ENCODE measurements at places on chromosomes 2 and 18.
A peak's percentile ranks its signal among the peaks of the same experiment; 100 is the strongest.

GRCh38 chr2:129203331-129203730, 776.1 kb upstream of the RAB6C start:
- no peak for DNase-seq

GRCh38 chr2:17373741-17374140, 144.5 kb downstream of the RAD51AP2 start:
- DNase-seq = no peak

DNA sequence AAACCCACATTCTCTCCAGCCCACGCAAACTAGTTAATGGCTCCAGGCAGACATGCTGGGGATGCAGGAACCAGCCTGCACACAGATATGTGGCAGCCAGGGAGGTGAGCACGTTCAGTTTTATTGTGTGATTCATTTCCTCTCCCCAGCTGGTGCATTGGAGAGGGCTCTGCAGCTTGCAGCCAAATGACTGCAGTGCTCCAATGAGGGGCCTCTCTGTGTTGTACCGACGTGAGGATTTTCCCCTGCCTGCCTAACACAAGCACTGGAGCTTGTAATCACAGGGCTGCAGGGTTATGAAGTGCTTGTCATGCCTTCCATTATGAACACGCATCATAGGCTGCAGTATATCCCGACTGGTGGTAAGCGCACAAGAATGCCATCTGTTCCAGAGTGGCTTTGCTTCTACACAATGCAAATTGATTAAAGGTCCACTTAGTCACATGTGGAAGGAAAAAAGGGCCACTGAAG, 92.3 kb upstream of the THUMPD2 start:
- no peak for DNase-seq

DNA sequence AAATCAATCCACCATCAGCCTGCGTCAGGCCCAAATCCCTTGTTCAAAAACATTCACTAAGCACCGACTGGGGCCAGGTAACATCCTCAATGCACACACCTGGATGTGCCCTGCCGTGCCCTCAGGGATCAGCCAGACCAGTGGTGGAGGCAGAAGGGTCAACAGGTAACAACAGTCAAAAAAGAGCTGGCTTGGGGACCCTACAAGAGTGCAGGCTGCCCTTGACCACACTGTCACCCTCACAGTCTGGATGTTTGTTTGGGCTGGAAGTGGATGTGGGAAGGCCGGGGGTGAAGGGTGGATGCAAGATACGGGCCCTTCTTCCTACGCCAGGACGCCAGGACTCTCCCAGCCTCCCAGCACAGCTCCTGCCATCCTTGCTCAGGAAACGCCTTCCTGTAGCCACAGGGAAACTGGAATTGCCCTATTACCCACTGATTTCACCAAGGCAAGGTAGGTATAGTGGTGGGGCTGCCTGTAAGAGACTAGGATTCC, 2.7 kb downstream of the BIN1 start:
- no peak for DNase-seq

GRCh38 chr2:147845411-147845971, 662 bp downstream of the ACVR2A start:
- no peak for DNase-seq

DNA sequence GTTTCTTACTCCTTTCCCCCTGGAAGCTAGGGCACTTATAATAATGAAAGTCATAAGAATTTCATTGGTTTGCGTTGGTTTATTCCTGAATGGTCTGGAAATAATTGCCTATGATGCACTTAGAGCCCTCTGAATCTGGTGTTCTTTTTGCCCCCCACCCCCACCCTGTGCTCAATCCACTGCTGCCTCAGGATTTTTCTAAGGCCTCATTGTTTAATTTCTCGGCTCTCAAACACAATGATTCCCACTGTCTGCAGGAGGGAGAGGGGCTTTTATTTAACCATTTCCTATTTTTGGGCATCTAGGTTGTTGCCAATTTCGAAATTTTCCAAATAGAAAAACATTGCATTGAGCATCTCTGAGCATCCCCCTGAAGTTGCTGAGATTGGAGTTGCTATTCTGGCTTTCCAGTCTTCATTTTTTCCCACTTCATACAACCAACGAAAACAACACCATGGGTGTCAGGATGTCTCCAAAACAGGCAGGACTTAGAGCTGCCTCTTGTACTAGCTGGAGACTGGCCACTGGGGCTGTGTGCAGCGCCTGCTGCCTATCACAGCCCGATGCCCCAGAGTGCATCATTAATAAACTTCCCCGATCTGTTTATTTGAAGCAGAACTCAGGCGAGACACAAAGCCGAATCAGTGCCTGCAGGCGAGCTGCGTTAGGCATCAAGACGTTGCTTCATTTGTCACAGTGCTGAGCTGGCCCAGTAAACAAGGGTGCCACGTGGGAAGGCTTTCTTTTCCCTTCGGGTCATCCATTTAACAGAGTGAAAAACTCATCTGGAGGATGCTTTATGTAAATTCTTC, 1.8 kb upstream of the PCARE start:
- peak; percentile 79 for DNase-seq

- no peak for DNase-seq
These were observed 874.4 kb downstream of the SUCLG1 start for GRCh38 chr2:83584672-83585071.

- no peak for DNase-seq
These were observed 50.4 kb downstream of the PDK1 start for GRCh38 chr2:172606285-172606684.

DNA sequence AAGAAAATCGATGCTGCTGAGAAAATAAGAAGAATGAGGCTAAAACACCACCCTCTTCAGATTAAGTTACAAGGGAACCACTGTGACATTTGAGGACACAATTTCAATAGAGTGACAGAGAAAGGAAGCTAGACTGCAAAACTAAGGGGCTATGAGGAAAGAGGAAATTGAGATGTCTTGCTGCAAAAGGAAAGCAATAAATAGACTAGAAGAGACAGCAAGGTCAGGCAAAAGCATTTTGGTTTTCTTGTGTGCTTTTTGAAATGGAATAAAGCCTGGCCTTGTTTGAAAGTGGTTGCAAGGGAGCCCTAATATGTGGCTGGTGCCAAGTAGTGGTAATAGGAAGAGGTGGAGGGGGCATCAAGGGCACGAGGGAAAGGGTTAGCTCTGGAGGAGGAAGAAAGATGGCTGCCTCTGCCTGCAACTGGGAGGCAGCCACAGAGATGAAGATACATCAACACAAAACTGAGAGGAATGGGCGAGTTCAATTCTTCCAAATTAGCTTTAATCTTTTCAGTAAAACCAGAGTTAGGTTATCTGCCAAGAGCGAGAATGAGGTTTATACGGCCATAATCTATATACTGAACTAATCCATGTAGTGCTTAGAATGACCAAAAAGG, 1.2 kb upstream of the MRO start:
- DNase-seq = no peak

GRCh38 chr2:44397447-44398175, 35.9 kb downstream of the CAMKMT start:
- DNase-seq = no peak

- DNase-seq = no peak
These were observed 96.5 kb downstream of the RBM43 start for GRCh38 chr2:151165105-151165684.

- no peak for DNase-seq
These were observed 118.1 kb downstream of the PRPF40A start for GRCh38 chr2:152598975-152599759.

DNA sequence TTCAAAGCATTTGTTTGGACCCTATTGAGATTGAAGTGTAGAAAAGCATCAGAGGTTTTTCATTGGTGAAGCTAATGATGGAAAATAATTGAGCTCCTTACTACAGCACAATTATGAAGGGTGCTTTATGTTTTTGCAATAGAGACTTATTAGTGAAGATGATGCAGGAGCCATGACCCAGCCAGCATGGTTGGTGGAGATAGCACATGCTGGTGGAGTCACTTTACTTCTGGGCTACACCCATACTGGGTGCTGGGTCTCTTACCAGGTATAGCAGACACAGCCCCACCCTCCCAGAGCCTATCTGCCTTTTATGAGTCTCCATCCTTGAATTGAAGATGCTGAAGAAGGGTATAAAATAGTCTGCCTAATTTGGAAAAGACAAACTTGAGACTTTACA, 3.6 kb downstream of the ACP1 start:
- no peak for DNase-seq

- DNase-seq = no peak
These were observed 66.1 kb downstream of the PTPRM start for GRCh38 chr18:7633171-7633570.

DNA sequence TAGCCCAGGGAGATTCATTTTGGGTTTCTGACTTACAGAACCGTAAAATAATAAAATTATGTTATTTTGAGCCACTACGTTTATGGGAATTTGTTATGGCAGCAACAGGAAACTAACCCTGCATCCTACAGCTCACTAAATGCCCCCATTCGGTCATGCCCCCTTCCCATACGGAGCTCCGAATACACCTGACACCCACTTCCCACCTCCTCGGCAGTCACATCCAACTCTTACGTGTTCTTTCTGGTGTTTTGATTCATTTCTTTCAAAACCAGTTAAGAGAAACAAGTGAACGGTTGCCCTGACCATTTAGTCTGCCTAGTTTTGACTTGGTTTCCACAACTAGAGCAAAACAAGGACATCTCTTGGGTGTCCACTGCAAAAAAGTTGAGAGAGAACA, 19.7 kb downstream of the EIPR1 start:
- no peak for DNase-seq

- no peak for DNase-seq
These were observed 27.6 kb upstream of the TMBIM1 start for GRCh38 chr2:218319813-218320365.

- DNase-seq = no peak
These were observed 1.7 kb upstream of the SP100 start for GRCh38 chr2:230414302-230414701.

DNA sequence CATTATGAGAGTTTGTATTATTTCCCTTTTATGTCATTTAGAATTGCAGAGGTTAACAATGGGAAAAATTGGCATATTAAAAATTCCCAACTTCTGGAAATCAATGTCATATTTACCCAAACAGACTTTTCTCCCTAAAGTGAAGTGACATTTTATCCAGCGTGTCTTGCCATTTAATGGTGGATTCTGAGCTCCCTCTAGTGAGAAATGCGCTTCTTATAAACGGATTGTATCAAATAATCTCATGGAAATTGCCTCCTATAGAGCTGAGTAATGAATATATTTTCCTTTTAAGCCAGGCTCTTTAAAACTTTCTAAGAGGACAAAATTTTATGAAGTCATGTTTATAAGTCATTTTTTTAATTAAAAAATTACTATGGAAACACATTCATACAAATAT, 5.7 kb upstream of the GCFC2 start:
- DNase-seq = no peak

- DNase-seq = no peak
These were observed 71.6 kb downstream of the ACTR2 start for GRCh38 chr2:65299246-65299645.

DNA sequence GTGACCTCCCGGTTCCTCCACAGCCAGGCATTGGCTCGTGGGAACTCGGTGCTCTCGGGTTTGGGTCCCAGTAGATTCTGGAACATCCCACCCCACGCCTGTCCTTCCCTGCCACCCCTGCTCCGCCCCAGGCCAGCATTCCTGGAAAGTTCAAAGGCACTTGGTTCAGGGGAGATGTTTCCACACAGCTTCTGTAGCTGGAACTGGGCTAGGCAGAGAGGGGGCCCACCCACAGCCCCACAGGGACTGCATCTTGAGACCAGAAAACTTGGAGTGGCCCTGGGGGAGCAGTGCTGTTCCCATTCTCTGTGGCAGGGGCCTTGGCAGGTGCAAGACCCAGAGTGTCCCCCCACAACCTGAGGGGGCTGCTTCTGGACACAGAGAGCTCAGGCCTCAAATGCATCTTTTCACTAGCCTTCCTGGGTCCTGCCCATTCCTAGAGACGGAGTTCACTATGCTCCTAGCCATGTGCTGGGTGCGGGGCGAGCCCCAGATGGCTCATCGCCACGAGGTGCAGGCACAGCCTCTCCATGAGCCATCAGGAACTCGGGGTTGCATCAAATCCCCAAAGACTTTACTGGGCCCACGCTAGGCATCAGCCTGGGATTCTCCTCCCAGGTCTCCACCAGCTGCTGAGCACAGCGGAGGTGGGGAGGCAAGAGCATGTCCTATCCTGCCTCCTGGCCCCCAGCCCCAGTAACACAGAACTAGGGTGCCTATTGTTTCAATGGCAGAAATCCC, 68.7 kb downstream of the ZFP36L2 start:
- DNase-seq = no peak

GRCh38 chr2:172084645-172085459, 455 bp upstream of the DLX1 start:
- DNase-seq = no peak

GRCh38 chr2:39188960-39189494, 54.7 kb downstream of the CDKL4 start:
- DNase-seq = no peak

DNA sequence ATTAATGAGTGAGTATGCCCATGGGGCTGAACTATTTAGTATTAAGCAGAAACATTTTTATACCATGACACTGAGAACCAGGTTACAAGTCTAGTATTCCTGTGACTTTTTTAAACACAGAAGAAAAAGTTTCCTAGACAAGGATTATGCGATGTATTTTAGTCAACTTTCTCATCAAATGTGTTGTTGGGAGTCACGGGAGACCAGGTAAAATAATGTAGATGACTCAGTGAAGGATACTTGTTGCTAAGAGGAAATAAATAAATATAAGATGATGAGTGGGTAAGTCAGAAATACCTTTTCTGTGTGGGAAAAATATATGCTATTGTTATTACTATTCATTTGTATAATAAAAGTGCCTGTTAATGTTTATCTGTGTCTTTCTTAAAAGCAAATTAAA, 23.4 kb downstream of the MBD5 start:
- DNase-seq = no peak

DNA sequence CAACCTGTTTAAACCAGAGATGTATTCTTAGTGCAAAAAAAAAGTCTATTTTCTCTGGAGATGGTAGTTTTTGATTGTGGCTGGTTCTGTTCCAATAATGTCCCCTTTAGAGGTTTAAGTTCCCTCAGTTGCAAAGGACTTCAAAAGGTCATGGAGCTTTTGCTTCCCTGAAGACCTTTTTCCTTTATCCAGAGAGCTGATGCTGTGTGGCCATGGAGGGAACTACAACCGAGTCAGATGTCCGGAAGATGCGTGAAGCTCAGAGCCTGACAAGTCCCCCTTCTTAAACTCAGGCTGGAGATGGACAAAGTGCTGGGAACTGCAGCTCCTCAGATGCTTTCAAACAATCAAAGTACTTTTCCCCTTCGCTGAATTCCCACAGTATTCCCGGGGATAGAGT, 176.1 kb downstream of the TMEM18 start:
- DNase-seq = no peak

DNA sequence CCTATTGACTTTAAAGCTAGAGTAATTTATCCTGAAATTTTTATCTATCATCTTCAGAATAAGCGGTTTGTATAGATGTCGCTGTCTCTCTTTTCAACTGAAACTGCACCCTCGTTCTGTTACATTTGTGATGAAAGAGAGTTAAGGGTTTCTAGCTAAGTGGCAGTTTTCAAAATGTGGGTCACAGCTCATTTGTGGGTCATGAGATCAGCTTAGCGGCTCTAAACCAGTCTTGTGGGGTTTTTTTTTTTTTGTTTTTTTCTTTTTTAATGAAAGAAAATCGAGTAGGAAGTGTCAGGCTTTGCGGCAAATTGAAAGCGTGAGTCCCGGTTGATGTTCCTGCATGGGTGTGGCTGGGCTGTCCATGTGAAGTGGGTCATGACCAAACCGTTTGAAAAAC, 31.2 kb downstream of the SALL3 start:
- DNase-seq = no peak

- no peak for DNase-seq
These were observed 104.5 kb downstream of the CDCA7 start for GRCh38 chr2:173458991-173459780.

- no peak for DNase-seq
These were observed 82.1 kb upstream of the CCDC68 start for GRCh38 chr18:55041366-55041765.
